Trophoblast cell (in vitro differentiated cells and primary cell): ENCODE measurements at places on chromosomes 1 and 21.

- no peak for DNase-seq
Measured at GRCh38 chr1:61152066-61152465, 69.7 kb downstream of the NFIA start.

DNA sequence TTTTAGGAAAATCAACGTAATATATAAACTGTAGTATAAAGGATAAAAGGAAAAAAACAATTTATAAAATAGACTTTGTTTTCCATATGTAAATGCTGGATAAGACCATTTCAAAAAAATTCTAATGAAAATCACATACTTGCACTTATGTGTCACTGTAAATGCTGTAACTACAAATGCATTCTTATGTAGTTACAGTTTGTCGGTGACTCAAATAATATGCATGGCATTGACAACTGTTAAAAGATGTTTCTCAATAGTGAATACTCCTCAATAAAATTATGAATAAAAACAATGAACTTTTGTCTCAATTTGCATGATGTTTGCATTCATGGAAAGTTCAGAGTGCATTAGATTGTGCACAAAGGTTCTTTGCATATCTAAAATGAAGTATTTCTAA, 614.0 kb upstream of the CHRM3 start:
- no peak for DNase-seq

- no peak for DNase-seq
Measured at GRCh38 chr1:213192026-213192425, 141.0 kb downstream of the RPS6KC1 start.

DNA sequence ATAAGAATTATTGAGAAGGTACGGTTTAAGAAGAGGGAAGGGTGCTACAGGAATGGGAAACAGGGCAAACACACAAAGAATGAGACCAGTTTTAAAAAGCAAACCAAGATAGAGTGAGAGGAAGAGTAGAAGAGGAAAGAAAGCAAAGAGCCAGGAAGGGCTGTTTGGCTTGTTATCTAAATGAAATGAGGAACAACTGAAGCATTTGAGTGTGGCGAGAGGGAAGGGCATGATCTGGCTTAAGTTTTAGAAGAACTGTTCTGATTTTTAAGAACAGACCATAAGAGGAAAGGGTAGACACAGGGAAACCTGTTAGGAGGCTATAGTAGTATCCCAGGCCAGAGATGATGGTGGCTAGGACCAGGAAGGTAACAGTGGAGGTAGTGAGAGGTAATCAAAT, 73.8 kb downstream of the TUT4 start:
- DNase-seq = no peak

- DNase-seq = peak; percentile 96
Measured at GRCh38 chr1:9275567-9276034, 17.1 kb upstream of the SPSB1 start.

GRCh38 chr1:76153841-76154205, 79.3 kb downstream of the ST6GALNAC3 start:
- DNase-seq = no peak

- DNase-seq = no peak
Measured at GRCh38 chr1:110945626-110946025, 18.1 kb downstream of the LRIF1 start.
